ENCODE measurements at places on chromosomes 4 and X.

GRCh38 chr4:80540785-80541469 is 205.4 kb downstream of the CFAP299 start:
- DNase-seq = no peak

DNA sequence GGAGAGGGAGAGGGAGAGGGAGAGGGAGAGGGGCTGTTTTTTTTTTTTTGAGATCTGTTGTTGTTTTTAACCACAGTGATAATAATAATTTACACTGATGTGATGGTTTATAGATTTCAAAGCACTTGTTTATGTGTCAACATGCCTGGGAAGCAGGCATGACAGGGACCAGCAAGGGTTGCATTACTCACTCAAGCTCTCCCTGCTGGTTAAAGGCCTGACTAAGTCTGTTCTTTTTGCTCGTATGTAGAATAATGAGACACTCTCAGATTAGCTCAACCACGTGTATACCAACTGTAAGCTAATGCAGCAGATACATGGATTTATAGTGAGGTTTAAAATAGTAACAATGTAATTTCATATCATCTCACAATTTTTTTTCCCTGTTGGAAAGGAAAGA is 134.6 kb upstream of the BOD1L1 start:
- no peak for DNase-seq

GRCh38 chr4:169622566-169622965 is 2.2 kb downstream of the CLCN3 start:
- no peak for DNase-seq

DNA sequence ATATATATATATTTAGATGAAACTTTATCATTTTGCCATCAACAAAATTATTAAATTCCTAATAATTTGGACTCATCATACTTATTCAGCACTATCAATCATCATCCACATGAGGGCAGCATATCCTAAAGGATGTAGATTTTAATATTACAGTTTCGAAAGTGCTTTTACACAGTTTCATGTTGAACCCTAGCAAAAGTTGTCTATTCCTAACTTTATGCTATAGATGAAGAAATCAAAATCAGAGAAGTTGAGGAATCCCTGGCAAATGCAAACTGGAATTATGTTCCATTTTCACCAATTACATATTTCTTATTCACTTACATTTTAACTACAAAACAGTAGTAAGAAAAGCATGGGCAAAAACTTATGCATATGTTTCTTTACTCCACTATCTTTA is 36.6 kb upstream of the UGT2A1 start:
- no peak for DNase-seq

- no peak for DNase-seq
These were observed 274.0 kb downstream of the INPP4B start for GRCh38 chr4:142572071-142572470.

DNA sequence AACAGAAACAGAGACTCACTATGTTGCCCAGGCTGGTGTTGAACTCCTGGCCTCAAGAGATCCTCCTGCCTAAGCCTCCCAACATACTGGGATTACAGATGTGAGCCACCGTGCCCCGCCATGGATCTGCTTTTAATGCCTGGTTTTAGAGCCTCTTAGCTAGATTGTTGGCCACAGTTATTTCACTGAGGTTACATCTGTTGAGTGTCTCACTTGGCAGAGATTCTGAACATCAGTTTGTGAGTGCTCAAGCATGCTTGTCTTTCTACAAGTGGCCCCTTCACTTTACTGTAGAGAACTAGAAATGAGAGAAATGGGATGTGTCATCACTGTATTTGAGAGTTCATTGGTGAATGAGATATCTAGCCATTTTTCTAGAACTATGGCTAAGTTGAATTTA is 218.5 kb downstream of the APBB2 start:
- DNase-seq = no peak

GRCh38 chr4:160180211-160180610 is 1077.3 kb downstream of the RAPGEF2 start:
- no peak for DNase-seq

DNA sequence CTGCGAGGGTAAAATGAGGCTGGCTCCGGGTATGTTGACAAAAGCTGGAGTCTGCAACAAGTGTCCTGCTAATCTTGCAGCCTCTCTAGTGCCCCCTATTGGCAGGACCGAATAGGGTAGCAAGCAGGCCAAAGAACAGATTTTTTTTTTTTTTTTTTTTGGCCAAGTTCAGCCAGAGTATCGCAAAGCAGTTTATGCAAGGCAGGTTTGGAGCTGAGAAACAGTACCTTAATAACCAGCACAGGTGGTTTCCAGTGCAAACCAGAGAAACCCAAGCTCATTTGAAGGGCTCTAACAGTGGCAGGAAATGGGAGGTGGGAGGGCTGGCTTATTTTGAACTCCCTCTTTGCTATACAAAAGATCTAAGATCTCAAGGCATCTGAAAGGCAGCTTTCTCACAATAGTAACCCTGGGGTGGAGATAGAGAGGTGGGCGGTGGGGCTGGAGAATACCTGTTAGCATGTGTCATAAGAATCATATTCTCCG is 38.2 kb upstream of the OCIAD2 start:
- no peak for DNase-seq

Measured in NCI-H2107 (cell line).